CD8-positive, alpha-beta T cell (primary cell): ENCODE measurements at places on chromosomes 2 and 18.

DNA sequence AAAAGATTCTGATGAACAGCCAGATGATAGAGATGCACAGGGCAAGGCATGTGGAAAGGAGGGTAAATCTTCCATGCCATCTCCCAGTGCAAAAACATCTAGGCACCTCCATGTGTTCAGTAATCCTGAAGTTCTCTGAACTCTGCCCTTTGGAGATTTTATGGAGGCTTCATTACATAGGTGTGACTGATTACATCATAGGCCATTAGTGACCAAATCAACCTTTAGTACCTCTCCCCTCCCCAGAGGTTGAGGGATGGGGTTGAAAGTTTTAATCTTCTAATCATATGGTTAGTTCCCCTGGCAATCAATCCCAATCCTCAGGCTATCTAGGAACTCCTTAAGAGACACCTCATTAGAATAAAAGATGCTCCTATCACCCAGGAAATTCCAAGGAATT is 2190.2 kb upstream of the PIK3C3 start:
- DNase-seq, result no peak

DNA sequence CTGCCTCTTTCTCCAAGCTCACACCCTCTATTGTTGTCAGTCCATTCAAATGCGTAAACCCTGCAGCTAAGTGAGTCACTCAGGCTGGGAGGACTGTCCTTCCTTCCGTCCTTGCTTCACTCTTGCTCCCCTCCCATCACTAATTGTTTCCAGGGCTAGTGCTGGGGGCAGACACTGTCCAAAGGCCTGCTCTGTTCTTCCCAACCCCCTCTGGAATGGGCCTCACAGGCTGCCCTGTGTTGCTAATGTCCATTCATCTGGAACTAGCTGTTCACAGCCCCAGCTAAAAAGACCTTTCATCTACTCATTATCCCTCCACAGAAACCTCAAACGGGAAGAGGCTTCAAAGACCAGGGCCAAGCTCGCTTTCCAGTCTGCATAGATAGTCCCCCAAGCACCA is 31.9 kb upstream of the NRP2 start:
- no peak for DNase-seq

DNA sequence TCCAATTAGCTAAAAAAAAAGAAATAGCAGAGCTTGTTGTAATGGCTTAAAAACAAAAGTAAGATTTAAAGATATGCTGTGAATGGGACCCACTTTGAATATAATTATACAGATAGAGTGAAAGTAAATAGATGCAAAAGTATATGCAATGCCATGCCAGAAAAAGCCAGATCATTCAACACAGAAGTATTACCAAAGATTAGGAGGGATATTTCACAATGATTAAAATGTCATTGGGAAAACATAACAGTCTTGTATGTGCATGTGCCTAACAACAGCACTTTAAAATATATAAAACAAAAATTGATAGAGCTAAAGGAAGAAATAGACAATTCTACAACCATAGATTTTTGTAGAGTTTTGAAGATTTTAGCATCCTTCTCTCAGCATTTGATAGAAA is 19.9 kb upstream of the SIGLEC15 start:
- DNase-seq, result no peak

- no peak for DNase-seq
These were observed 10.0 kb upstream of the DIS3L2 start for GRCh38 chr2:231951452-231952035.

- DNase-seq, result no peak
These were observed 4.8 kb downstream of the MFSD6 start for GRCh38 chr2:190412966-190413365.
